ENCODE measurements at places on chromosomes 2 and 18.

GRCh38 chr18:35131387-35132020, 90.3 kb downstream of the MAPRE2 start:
- DNase-seq: no peak

DNA sequence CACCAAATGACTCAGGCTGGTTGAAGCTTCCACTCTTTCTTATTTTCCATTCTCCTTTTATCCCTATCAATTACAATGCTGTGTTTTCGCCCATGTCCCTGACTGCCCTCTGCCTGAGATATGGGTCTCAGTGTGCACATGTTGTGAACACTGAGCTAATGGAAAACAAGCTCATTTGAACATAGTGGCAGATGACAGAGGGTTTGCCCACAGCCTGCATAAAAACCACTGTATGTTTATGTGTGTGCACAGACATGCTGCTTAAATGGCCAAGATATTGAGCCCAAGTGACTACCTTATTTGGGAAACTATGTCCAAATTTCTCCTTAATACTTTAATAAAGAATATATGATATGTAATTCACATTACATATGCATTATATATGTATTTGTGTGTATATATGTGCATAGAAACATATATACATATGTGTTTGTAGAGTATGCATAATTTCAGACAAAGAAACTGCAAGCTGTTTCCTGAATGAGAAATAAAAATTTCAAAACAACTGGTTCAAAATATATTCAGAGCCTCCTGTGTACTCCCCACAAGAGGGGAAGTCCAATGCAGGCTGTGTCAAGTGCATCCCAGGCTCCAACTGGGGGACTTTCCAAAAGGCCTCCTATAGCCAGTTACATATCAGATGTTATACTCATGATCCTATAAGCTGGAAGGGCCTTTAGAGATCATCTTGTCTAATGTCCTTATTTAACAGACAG, 92.7 kb upstream of the CD302 start:
- no peak for DNase-seq

DNA sequence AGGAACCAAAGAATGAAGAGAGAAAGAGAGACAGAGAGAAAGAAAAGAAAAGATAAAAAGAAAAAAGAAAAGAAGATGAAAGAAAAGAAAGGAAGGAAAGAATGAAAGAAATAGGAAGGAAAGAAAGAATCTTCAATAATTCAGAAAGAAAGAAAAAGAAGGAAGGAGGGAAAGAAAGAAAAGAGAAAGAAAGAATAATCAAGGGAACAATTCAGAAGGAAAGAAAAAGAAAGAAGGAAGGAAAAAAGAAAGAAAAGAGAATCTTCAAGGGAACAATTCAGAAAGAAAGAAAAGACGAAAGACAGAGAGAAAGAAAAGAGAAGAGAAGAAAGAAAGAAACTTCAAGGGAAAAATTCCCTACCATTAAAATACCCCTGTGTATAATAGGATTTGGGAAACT, 5.6 kb upstream of the KCTD1 start:
- no peak for DNase-seq

DNA sequence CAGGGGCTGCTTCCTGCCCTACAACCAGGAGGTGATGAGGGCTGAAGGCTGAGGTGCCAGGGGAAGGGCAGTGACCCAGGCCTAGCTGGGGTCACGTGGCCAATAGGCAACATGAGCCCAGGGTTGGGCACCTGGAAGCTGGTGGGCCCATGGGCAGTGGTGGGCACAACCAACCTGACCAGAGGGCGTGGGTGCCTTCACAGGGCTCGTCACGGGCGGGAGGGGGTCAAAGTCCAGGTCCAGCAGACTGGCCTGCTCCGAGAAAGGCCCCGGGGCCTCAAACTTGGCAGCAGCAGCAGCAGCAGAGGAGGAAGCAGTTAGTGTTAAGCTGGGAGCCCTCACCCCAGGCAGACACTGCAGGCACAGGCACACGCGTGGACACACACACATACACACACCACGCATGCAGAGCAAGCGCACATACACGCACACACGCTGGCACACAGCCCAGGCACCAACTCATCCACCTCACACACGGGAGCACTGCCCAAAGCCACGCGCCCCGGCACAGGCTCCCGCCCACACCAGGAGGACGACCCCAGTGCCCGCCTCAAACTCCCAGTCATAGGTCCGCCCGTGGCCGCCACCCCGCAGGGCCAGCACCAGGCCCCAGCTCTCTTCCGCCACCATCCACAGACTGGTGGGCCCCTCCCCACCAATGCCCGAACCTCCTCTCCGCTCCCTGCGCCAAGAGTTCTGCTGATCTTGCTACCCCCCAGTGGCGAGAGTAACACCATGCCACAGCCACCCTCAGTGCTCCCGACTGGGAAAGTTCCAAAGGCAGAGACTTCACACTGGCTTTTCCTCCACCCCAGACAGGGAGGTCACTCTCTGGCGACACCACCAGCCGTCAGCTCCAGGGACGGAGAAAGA, 53.0 kb downstream of the BIN1 start:
- no peak for DNase-seq

GRCh38 chr2:61363580-61363979, 107.3 kb downstream of the USP34 start:
- no peak for DNase-seq

GRCh38 chr2:55966401-55967118, 43.0 kb upstream of the EFEMP1 start:
- DNase-seq: no peak

DNA sequence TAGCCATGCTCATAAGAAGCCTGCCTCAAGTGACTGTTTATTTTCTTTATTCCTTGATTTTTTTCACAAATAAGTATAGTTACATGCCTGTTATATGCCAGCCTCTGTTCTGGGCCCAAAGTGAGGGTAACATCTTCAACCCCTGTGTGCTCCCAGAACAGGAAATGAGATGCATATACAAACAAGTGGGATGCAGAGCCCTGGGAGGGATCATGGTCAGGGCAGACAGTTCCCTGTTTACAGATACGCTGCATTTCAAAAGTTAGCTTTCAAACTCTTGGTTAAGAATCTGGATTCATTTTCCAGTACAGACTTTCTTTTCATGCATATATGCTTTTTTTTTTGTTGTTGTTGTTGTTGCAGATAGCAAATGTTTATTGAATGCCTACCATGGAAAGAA, 24.4 kb downstream of the GPR39 start:
- no peak for DNase-seq

DNA sequence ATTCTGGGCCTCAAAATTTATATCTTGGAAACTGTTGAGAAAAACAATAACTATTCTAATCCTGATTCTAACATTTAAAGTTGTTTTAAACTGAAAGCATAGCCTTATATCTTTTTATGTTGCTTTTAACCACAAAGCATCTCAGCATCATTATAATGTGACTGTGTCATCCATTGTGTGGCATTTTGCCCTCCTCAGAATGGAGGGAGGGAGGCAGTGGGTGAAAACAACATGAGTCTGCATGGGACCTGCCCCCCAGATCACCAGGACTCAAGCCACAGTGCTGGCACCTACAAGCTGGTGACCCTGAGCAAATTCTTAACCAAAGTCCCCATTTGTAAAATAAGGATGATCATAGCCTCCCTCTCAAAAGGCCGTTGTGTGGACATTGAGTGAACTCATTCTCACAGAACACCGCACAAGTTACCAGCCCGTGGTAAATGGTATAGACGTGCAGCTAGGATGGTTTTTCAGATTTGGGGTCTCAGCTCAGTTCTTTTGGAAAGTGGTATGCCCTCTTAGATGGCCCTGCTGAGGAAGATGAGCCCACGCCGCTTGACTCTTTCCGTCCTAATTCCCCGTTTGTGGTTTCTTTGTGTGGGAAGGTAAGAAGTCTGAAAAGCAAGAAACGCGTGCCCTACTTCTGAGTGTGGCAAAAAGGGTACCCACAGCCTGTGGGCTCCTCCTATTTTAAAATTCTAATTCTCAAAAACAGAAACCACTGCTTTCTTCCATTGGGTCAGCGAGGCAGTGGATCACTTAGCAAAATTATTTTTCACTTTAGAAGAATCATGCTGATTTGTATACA, 305.0 kb upstream of the ID2 start:
- no peak for DNase-seq

- DNase-seq: no peak
Observed at GRCh38 chr2:102033031-102033749, 41.4 kb downstream of the IL1R2 start.

DNA sequence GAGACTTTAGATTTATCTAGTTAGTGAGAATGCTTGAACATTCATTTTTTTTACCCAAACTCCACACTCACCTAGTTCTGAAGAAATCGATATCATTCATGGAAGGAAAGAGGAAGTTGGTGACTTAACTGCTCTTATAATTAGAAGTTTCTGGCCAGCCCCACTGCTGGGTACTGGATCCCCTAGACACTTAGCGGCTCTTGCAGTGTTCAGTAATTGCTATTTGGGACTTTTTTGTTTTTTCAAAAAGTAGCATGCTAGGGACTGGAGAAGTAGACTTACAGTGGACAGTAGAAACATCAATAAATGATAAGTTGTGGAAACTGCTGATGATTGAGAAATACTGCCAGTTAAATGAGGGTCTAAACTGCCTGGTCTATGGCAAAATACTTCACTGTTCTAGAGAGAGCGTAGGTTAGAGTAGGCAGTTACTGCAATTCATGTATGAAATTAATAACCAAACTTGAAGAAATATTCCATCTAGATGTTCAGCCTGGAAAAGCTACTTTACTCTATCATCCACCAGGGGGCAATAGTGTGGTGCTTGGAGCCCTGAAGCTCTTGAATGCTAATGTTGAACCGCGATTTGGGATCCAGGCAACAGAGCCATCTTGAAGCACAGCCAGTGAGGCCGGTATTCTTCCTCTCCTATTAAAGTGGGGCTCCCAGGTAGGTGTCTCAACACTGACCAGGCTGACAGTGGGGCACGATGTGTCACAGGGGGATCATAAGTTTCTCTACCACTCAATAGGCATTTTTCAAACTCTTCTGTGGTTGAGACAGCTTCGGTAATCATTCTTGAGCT, 146.1 kb upstream of the SESTD1 start:
- DNase-seq: no peak

GRCh38 chr2:239171643-239172042, 229.2 kb downstream of the HDAC4 start:
- no peak for DNase-seq

DNA sequence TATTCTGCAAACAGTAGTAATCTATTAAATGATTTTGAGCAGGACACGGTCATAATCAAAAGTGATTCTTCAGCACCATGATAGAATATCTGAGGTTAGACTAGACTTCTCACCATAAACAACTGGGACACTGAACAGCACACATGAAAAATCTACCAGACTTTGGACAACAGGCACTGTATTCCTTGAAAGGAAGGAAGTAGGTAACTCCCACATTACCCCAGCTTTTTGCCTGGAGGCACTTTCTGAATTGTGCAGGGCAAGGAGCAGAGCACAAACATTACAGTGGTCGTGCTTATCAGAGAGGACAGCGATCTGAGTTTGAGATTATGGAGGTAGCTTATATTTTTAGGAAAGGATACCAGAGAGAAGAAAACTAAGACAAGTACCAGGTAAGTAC, 25.3 kb upstream of the IL1RL1 start:
- no peak for DNase-seq

DNA sequence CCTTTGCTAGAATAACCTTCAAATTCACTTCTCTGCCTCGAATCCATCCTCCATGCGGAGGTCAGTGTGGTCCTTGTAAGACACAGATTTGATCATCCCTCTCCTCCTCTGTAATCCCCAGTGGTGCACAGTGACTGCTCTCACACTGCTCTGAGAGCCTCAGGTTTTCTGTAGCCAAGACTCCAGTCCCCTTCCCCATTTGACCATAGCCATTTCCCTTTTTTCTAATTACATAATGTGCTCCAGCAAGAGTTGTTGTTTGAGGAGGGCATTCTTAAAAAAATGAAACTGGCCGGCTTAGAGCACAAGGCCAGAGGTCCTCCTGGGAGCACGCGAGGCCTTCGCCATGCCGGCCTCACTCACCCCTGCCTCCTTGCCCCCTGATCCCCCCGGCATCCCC, 34.7 kb upstream of the LPIN1 start:
- DNase-seq: no peak

DNA sequence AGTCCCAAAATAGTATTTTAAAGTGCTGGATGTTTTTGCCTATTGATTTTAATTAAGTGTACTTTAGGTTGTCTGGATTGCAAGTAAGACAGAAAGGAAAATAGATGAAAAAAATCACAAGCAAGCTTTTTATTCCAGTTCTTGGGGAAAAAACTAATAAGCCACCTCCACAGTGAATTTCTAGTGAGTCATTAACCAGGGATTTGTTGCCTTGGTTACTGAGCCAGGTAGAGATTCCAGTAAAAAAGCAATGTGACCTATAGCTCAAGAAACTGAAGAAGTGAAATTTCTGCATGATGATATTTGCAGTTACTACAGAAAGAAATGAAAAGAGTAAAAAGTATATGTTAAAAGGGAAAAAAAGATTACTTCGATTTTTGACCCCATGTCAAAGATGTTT, 160.6 kb downstream of the METTL4 start:
- no peak for DNase-seq

DNA sequence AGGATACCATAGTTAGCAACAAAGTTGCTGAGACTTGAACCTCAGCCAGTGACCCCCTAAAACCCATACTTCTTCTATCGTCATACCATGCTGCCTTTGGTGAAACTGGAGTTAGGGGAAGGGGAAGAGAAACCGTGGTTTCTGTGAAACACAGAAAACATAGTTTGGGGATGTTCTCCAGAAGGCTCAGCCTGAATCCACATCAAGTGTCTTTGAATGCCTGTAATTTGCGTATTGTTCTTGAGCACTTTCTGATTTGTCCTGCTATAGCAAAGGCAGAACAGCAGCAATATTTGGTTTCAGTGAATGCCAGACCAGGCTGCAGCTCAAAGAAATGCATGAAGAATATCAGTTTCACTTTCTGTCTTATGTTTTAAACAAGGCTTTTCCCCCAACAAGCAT, 258.7 kb downstream of the TTC32 start:
- no peak for DNase-seq

DNA sequence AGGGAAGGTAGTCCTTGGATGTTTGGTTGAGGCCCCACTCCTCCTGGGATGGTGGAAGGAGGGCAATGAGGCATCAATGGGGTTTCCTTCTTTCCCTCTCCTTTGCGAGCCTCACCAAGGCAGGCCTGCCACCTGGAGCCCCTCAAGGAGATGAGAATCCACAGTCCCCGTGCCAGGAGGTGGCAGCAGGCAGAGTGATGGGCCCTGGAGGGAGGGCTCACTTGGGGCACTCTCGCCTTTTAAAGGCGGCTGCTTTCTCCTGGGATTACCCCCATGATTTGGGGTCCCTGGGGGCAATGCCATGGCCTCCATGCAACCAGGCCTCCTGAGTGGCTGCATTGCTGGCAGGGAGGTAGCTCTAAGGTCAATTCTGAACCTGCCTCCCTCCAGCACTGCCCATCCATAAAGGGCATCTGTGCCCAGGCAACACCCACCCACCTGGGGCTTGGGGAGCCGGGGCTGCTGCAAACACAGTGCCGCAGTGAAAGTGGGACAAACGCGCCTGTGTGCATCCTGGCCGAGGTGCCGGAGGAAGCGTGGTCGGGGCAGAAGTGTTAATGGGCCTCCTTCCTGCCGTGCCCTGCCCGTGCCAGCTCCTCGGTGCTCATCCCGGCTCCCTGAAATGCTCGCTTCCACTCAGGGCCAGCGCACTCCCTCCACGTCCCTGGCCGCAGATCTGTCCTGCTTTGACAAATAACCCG, 55.9 kb downstream of the ZFP36L2 start:
- peak; percentile 48 for DNase-seq

- no peak for DNase-seq
Observed at GRCh38 chr2:157488877-157489276, 45.0 kb upstream of the CYTIP start.

- no peak for DNase-seq
Observed at GRCh38 chr18:39305766-39306165, 1740.2 kb upstream of the CELF4 start.

GRCh38 chr2:75310876-75311275, 111.6 kb upstream of the TACR1 start:
- no peak for DNase-seq

Measured in activated T-cell treated with anti-CD3 and anti-CD28 coated beads, Interleukin-2, amount 50 U/mL, for 1 hour (primary cell).